Stimulated activated CD8-positive, alpha-beta memory T cell treated with anti-CD3 and anti-CD28 coated beads, Interleukin-15, amount 100 ng/mL, for 4 hours (primary cell): ENCODE measurements at places on chromosomes 7 and 10.
A peak's percentile ranks its signal among the peaks of the same experiment; 100 is the strongest.

DNA sequence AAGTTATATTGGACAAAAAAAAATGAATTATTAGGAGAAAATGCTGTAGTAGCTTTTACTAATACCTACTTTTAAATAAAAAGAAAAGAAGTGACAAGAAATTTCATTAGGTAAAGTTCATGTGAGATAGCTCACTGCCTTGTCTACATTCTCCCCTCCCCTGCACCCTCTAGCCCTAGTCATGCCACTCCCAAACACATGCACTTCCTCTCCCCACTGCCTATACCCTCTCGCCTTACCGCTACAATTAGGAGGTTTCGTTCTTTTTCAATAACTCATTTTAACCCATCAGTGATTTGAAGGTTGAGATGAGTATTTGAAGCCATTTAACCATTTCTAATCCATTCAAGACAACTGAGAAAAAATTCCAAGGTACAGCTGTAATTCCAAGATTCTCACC is 75.3 kb downstream of the HIBADH start:
- DNase-seq, result no peak

DNA sequence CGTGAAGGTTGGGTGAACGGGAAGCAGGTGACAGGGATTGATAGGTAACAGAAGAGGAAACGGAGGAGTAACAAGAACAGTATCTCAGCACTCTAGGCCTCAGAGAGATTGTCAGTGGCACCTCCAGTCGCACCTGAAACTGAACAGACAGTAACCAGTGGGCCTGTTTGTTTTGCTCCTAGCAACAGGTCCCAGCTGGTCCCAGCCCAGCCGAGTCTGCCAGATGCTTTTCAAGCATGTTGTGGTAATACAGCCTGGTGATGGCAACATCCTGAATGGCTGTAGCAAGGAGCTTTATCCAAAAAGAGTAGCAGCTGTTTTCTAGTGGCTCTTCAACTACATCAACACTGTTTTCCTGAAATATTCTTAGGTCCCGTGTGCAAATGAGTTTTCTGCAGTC is 4.7 kb downstream of the CACNB2 start:
- no peak for DNase-seq

DNA sequence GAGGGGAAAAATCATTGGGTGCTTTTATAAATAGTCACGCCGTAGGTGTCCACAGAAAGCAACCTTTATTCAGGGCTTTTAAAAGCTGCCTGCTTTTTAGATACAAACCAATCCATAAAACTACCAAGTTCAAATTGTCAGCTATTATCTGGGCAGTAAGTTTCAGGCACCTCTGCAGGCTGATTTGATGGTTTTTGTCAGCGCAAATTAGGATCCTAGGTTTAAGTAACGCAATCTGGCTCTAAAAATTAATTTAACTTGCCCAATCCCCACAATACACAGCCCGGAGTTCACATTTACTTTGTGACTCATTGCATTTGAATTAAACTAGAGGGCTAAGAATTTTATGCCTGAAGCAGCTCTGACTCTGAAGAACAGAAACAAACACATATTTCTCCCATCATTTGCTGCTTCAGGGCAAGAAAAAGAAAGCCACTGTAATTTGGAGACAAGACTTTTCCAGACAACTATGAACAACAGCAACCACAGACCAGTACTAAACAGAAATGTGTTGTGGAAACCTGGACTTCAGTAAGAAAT is 43.3 kb downstream of the NRP1 start:
- no peak for DNase-seq

- no peak for DNase-seq
Measured at GRCh38 chr7:96734343-96734742, 24.7 kb upstream of the SEM1 start.

GRCh38 chr7:158446281-158446680 is 141.3 kb downstream of the PTPRN2 start:
- DNase-seq, result no peak

GRCh38 chr10:30529373-30529998 is 95.5 kb downstream of the MAP3K8 start:
- peak; percentile 67 for DNase-seq

- no peak for DNase-seq
Measured at GRCh38 chr7:76357475-76358010, 1.2 kb downstream of the YWHAG start.

GRCh38 chr10:50396491-50397311 is 145.4 kb upstream of the ASAH2 start:
- DNase-seq, result no peak

DNA sequence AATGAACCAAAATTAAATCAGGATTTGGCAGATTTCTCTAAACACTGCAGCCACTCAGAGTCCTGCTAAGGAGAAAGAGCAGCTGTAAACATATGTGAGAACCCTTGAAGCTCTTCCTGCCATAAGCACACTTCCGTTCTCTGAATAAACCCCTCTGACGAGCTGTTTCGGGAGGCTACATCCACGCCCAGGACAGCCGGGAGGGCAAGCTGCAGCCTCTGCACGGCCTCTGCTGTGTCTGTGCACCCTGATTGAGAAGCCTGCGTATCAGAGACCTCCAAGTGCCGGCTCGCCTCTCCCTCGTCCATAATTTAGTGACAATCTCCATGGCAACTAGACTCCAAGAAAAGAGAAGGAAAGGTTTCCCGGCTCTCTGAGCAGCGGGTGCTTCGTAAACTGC is 114.4 kb downstream of the PTPRN2 start:
- DNase-seq, result no peak

- DNase-seq, result peak; percentile 27
Measured at GRCh38 chr7:30135301-30136116, 723 bp downstream of the MTURN start.

DNA sequence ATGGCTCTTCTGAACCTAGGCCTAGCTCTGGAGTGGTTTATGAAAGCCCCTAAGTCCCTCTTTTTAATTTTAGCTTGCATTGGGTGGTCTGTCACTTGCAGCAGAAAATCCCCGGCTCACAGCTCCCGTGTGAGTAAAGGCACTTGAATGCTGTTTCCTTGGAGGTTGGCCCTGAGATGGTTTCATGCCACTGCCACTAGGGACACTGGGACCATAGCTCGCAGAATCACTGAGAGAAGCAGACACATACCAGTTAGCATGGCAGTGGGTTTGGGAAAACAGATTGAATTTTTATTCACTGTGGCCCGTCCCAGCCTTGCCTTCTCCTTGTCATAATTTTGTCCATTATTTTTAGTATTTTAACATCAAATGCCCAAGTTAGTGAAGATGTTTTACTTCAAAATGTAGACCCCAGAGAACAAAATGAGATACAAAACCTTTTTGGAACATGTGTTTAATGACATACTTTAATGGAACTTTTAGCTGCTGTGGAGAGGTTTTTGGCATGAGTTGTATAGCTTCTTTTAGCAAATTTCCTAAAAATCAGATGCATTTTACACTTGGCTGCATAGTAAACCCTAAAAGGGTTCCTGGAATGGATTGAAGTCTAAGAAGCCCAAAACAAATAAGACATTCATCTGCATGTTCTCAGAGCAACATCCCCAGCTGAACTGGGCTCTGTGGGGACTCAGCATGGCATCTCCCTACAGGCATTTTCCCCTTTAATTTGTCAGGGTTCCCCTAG is 259.7 kb upstream of the PITRM1 start:
- no peak for DNase-seq

- DNase-seq, result no peak
Measured at GRCh38 chr7:137818036-137818435, 28.7 kb downstream of the DGKI start.

GRCh38 chr10:9209105-9209798 is 1154.8 kb downstream of the GATA3 start:
- peak; percentile 66 for DNase-seq

DNA sequence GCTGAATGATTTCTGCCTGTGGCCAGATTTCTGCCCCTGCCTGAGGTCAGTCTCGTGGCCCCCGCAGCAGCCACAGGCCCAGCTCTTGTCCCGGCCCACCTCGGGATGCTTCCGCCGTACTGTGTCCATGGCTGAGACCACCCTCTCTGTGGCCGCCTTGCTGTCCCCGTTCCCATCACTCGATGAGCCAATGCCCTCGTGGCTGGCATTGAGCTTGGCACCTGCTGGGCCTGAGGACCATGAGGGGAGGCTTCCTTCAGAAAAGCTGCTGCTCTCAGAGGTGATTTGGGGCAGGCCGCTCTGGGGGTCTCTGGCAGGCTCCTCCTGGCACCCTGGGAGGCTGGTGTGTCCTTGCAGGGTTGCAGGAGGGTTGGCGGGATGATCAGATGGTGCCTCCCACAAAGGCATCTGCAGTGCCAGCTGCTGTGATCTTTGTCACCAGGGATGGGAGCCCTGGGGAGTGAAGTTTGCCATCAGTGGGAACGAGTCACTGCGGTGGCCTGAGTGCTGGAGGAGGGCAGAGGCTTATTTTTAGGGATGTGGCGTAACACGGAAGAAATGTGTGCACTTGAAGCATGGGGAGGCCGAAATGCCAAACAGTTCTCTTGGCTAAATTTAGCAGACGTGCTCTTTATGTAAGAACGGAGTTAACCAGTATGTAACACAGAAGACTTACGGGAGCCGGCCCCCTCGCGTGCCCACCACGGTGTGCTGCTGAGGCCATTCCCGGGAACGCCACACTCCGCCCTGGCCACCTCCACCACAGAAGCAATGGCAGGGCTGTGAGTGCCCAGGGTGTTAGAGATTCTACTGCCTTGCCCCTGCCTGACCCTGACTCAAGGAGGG is 47.7 kb downstream of the VIPR2 start:
- DNase-seq, result no peak

DNA sequence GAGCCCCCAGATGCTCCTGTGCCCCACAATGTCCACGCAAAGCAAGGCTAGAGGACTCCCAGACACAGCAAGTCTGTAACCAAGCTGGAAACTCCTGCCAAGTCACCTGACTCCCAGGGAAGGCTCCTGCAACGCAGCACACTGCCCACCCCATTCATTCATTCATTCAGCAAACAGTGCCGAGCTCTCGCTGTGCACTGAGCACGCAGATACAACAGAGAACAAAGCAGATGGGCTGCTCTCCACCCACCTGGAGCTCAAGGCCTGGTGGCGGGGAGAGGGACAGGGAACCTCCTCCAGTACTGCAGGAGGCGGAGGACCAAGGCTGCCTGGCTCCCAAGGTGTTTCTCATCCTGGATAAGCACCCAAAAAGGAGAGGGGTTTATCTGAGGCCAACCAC is 8.6 kb downstream of the KCNH2 start:
- DNase-seq, result no peak

GRCh38 chr10:43940898-43941837 is 292.5 kb upstream of the ZNF32 start:
- DNase-seq, result no peak

DNA sequence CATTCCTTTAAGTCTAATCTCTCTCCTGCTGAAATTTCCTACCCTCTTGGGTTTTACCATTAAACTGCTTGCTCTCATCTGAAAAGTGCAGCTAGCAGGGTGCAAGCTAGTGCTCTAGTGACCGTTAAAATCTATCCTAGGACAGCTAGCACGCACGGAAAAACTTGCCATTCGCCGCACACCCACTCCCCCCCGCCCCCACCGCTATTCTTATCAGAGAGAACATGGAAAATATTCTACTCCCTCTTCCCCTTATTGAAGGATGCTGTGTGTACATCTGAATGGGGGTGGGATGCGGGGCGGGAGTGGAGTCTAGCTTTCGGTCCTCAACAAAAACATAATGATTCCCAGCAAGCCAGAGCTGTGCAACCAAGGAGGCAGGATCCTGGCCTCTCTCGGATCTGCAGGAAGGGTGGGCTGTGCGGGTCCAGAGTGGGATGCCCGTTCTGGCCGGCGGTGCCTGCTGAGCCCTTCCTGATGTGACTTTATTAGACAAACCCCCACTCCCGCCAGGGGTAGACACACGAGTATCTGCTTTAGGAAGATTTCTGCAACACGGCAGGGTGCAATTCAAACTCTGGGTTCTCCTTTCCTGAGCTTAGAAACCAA is 1.1 kb upstream of the ADRA2A start:
- DNase-seq, result no peak

DNA sequence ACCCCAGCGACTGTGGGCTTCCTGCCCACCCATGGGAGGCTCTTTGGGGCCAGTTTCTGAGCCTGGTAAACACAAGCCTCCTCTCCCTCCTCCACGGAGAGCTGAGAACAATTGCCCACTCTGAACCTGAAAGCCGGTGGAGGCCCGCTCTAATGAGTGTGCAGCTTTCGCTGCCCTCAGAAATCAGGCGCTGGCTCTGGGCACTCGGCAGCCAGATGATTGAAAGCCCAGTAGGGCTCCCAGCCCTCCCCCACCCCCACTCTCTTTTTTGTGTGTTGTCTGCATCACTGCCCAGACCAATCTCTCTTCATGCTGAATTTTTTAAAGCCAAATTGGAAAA is 438.9 kb downstream of the RPS24 start:
- no peak for DNase-seq
